Endodermal cell (in vitro differentiated cells): ENCODE measurements at places on chromosomes 16 and 17. TPM values are rescaled to one million over a fixed set of nuclear protein-coding genes. Genes with fewer than 3 reads are reported as not detected.

RNF135 gene
- 13.9 to 21.9 TPM (median 20.7 TPM) in 3 replicates for total RNA-seq

GLG1 gene
- total RNA-seq, result 120 to 193 TPM (median 124 TPM) in 3 replicates

TBC1D3E gene
- total RNA-seq, result not detected in 2 replicates

TNP2 gene
- not detected in 2 replicates for total RNA-seq

NUBP1 gene
- total RNA-seq, result 15.9 to 25.7 TPM (median 22.4 TPM) in 3 replicates

DNA sequence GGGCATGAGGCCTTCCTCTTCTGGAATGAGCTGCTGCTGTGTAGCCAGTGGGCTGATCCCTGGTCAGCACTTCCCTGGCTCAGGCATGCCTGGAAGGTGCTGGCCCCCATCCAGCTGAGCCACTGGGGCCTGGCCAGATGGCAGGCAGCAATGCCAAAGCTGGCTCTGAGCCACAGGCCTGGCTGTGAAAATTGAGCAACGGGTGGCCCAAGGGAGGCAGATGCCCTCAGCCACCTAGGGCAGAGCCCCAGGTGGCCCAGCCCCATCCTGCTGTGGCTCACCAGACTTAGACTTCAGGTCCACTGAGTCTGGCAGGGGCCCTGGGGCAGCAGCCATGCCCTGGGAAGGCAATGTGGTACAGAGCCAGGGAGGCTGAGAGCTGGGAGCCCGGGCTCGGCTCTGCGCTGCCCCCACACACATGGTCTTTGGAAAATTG is 8.5 kb upstream of the CRHR1 start:
- no peaks in the 10 kb centered on the region for H3K4me1 ChIP-seq
- no peak for DNase-seq
- H3K27me3 ChIP-seq, result peaks cover 14% of the 10 kb centered on the region
- H3K4me3 ChIP-seq, result no peak overlapping the region
- no peaks in the 10 kb centered on the region for H3K36me3 ChIP-seq
- H3K27ac ChIP-seq, result no peak overlapping the region

DNA sequence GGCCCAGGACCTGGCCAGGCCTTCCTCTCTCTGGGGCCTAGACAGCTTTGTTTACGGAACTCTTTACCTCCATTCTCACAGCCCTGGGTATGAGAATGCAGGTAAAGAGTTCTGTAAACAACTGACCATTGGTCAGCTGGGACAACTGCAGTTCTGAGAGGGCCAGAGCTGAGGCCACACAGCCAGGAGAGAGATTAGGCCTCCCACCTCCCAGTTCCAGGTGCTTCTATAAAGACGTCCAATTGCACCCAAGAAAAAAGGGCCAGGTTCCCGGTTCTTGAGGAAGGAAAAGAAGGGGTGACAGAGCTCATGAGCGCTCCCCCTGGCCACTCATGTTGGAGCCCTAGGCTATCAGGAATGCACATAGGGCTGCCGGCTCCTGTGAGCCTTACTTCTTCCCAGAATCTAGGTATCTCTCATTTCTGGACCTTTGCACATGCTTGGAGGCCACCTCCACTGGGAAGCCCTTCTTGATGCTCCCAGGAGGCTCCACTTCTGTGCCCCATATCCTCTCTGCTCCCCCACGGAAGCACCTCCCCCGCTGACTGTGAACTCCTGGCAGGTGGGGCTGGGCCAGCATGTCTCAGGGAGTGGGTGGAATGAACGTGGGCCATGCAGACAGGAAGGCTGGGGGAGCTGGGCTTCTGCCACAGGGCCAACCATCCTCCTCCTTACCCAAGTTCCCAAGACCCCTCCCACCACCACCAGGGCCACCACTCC is 13.1 kb downstream of the CNGB1 start:
- no peaks in the 10 kb centered on the region for H3K36me3 ChIP-seq
- DNase-seq, result peak; percentile 64
- no peaks in the 10 kb centered on the region for H3K27me3 ChIP-seq

DNA sequence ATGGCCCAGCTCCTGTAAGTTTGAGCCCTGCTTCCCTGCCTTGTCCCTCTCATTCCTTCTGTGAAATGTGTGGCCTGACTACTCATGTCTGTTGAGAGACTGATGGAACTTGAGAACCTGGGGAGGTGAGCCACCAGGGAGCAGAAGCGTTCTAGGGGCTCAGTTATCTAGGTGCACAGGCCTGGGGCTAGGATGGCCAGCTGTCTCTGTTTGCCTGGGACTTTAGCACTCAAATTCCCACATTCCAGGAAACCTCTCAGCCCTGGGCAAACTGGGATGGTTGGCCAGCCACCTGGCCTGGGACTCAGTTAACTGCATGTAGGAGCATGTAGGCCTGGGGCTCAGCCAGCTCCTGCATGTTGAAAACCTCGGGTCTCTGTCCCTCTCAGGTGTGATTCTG is 9.3 kb upstream of the EPN3 start:
- H3K27ac ChIP-seq, result no peak overlapping the region
- H3K36me3 ChIP-seq, result no peaks in the 10 kb centered on the region
- no peak for DNase-seq
- no peaks in the 10 kb centered on the region for H3K4me1 ChIP-seq

DNA sequence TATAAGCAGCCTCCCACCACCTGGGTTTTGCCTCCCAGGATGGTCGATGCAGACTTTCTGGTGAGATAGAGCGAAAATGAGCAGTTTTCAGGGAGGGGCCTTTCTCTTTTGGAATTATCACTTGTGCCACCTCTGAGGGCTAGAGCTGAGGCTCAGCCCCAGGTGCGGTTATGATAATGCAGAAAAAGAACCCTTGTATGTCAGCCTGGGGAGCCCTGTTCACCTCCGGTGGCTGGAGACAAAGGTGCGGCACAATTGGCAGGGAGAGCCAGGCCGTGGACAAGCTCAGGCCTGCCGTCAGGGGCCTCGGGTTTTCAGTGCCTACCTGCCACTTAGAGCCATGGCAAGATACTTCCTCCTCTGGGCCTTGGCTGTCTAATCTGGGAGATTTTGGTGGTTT is 4.4 kb downstream of the SCPEP1 start:
- H3K4me1 ChIP-seq, result no peaks in the 10 kb centered on the region
- H3K4me3 ChIP-seq, result no peak overlapping the region

DNA sequence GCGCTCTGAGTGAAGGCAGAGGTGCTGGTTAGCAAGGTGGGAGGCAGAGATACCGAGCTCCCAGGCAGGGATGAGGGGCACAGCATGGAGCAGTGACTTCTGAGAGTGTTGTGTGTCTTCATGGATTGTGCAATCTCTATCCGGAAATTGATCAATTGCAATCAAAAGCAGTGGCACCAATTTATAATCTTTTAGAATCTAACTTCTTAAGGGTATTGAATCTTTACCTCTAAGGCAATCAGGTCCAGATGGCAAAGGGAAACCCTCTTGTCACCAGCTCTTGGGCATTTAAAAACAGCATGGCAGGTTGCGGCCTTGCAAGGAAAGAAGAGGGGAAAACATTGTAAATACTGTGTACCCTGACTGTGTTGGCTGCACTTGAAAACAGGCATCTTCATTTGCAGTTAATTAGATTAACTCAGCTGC is 58.0 kb upstream of the MRTFB start:
- no peaks in the 10 kb centered on the region for H3K27me3 ChIP-seq
- no peak overlapping the region for H3K4me3 ChIP-seq
- DNase-seq, result no peak
- H3K27ac ChIP-seq, result no peak overlapping the region

DNA sequence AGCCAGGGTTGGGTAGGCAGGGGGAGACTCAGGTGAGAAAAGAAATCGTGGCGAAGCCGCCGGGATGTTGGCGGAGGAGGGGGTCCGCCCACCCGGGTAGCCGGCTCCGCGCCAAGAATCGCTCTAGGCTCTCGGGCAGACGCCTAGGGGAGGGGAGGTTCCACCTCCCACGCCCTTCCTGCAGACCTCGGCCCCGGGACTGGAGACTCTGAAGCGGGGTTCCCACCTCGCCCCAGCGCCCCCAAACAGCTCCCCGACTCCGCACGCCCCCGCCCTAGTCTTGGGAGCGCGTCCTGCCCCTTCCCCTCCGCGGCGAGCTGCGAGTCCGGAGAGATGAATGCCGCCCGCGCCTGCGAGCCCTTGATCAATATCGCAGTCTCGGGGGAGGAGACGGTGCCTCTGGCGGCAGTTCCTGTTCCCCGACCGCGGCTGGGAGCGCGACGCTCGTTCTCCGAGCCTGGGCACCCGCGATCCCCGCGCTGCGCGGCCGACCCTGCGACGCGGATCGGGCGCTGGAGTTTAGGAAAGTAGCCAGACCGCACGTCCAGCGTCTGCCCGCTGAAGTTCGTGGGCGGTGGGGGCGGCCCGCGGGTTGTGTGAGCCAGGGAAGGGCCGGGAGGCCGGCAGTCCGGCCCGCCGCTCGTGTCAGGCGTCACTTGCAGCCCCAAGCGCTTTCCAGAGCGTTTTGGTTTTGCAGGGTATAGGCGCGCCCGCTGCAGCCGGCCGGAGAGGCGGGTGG is 790 bp downstream of the CRHR1 start:
- H3K36me3 ChIP-seq, result no peaks in the 10 kb centered on the region
- peak overlapping the region; percentile 66 for H3K4me3 ChIP-seq
- peaks cover 88% of the 10 kb centered on the region for H3K27me3 ChIP-seq
- no peaks in the 10 kb centered on the region for H3K4me1 ChIP-seq

DNA sequence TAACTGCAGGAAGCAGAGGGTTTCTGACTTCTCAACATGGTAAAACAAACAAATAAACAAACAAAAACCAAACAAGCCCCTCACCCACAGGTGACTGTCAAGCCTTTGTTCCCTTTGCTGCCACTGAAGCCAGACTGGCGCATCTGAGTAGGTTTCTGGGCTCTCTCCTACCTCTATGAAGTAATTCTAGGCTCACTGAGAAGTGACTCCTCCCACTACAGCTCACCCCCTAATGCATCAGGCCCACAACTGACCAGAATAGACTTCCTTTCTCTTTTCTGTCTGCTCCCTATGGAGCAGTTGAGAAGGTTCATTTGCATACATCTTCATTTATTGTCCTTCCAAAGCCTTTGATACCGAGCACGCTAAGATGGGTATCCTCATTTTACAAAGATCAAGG is 77.0 kb upstream of the CCL2 start:
- H3K27me3 ChIP-seq, result no peaks in the 10 kb centered on the region
- no peak overlapping the region for H3K27ac ChIP-seq
- H3K36me3 ChIP-seq, result no peaks in the 10 kb centered on the region
- H3K4me3 ChIP-seq, result no peak overlapping the region

DNA sequence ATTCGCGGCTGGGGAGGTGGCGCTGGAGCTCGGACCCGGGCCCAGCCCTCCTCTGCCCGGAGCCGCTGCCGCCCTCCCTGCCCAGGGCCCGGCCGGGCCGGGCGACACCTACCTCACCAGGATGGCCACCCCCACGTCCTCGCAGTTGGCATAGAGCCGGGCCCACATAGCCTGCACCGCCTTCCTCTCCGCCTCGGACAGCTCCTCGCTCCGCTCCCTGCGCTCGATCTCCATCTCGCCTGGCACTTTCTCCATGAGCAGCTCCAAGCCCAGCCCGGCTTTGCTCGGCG is 276 bp downstream of the CYGB start:
- H3K4me1 ChIP-seq, result peaks cover 13% of the 10 kb centered on the region
- no peaks in the 10 kb centered on the region for H3K36me3 ChIP-seq
- H3K27me3 ChIP-seq, result peaks cover 42% of the 10 kb centered on the region
- no peak overlapping the region for H3K27ac ChIP-seq

DNA sequence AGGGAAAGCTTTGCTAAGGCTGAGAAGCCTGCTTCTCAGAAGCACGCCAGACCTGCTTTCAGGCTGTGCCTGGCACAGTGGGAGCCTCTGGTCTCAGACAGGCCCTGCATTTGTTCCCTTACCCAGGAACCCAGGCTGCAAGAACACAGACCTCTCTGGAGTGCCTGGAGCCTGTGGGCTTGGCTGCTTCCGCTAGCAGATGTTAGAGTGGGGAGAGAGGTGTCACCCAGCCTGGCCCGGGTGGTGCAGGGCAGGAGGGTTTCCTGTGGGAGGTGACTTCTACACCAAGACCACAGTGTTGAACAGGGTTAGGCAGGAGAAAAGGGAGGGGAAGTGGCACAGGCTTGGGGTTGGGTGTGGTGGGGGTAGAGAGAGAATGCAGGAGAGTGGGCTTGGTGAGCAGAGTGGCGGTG is 35.8 kb upstream of the ADGRG1 start:
- H3K36me3 ChIP-seq, result no peaks in the 10 kb centered on the region
- H3K27me3 ChIP-seq, result no peaks in the 10 kb centered on the region
- DNase-seq, result no peak

- peaks cover 12% of the 10 kb centered on the region for H3K4me1 ChIP-seq
- peak; percentile 95 for DNase-seq
- H3K27me3 ChIP-seq, result no peaks in the 10 kb centered on the region
- peaks cover 8% of the 10 kb centered on the region for H3K36me3 ChIP-seq
Observed at GRCh38 chr17:9240659-9241370, 219.5 kb downstream of the NTN1 start.

DNA sequence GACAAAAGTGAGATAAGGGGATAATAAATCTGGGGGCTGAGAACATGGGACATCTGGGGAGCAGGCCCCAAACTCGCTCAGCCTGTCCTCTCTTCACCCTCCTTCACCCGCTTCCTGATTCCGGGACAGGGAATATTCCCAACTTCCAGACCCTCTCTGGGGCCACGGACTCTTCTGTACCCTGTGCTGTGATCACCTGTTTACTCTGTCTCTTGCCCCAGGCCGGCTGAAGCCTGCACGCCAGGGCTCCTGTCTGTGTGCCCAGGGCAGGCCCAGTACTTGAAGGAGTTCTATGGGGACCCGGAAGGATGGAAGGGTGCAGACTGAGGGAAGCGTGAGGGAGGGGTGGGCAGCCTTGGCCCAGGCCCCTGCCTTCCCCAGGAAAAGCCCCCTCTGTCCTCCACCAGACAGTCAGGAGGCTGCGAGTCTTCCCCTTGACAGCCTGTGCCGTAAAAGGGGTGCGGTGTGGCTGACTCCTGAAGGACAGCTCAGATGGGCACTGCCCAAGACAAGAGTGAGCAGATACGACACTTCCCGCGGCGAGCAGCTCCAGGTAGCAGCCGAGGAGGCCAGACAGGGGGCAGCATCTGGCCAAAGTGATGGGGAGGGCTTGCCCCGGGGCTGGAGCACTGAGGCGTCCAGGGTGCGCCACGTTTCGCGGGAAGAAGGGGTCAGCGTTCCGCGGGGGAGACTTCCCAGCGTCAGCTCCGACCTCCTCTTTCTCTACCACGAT is 1.0 kb upstream of the CCNF start:
- peaks cover 25% of the 10 kb centered on the region for H3K36me3 ChIP-seq
- peak overlapping the region; percentile 77 for H3K4me3 ChIP-seq
- peak overlapping the region; percentile 66 for H3K27ac ChIP-seq
- peaks cover 9% of the 10 kb centered on the region for H3K4me1 ChIP-seq
- no peaks in the 10 kb centered on the region for H3K27me3 ChIP-seq
- peak; percentile 85 for DNase-seq

DNA sequence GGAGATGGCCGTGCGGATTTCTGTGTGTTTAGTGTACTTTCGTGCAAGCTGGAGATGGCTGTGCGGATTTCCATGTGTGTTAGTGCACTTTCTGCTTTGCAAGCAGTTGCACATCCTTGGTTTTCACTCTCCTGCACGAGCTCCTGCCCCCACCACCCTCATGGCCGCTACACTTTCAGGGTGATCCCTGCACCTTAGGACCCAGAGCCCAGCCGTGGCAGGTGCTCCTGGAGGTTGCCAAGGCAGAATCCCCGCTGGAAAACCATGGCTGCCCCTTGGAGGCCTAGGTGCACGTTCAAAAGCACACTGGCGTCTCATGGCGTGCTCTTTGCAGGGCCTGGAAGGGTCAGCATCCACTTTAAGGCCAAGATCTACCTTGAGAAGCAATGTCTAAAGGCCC is 311.0 kb upstream of the TNRC6C start:
- H3K4me3 ChIP-seq, result no peak overlapping the region
- DNase-seq, result peak; percentile 27
- no peaks in the 10 kb centered on the region for H3K4me1 ChIP-seq
- H3K27ac ChIP-seq, result no peak overlapping the region
- no peaks in the 10 kb centered on the region for H3K27me3 ChIP-seq

- no peak overlapping the region for H3K4me3 ChIP-seq
- H3K36me3 ChIP-seq, result no peaks in the 10 kb centered on the region
- no peak overlapping the region for H3K27ac ChIP-seq
- peaks cover 5% of the 10 kb centered on the region for H3K4me1 ChIP-seq
- no peaks in the 10 kb centered on the region for H3K27me3 ChIP-seq
Observed at GRCh38 chr16:66539623-66540469, 10.1 kb downstream of the TK2 start.
